ENCODE measurements at places on chromosomes 4 and X.

DNA sequence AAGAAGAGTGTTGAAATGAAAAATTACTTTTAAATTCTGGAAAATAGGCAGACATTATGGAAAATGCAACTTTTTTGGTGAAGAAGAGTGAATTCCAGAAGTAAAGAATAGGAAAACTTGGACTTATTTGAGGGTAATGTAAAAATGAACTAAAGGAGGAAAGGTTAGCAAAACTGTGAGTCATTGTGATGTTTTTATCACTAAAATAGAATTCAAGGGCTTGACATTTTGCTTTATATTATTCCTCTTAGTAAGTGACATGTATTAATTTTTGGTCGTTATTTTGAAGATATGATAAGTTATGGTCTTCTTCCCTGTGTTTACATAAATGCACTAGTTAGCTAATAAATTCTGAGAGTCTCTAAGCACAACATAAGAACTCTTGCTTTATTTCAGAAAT lies 390.9 kb downstream of the FAT4 start:
- no peak for DNase-seq

DNA sequence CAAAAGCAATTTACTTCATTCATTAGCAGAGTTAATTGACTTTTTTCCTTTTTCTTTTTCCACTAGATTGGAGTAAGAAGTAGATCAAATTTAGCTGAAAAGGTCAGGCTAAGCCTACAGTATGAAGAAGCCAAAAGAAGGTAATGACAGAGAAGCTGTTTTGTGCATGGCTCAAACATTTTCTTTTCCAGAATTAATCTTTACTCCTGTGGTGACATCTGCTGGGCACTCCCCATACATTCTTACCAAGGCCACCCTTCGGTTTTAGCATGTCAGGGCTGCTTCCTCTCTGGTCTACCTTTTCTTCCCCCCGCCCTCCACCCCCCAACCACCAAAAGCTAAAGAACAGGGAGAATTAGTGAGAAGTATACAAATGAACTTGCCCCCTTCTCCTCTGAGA lies 70.2 kb downstream of the CLDN22 start:
- DNase-seq = no peak

GRCh38 chrX:111868726-111869638 lies 7.0 kb upstream of the TRPC5OS start:
- DNase-seq = no peak

- no peak for DNase-seq
Measured at GRCh38 chr4:141548791-141549190, 87.6 kb upstream of the IL15 start.

DNA sequence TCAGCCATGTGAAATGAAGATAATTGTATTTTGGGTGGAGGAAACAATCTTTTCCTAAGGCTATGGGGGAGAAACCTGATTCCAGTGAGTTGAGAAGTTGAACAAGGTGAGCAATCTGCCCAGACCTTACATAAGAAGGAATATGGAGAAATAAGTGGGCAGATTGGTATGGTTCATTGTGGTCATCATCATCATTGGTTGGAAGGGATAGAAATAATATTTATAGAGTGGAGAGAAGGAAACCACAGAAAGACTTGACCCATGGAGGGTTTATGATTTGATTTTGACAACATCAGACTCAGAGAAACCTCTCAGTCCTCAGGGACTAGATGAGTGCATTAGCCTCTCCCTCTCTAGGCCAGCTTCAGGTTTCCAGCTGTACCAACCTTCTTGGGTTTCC lies 177.9 kb upstream of the NEIL3 start:
- no peak for DNase-seq

DNA sequence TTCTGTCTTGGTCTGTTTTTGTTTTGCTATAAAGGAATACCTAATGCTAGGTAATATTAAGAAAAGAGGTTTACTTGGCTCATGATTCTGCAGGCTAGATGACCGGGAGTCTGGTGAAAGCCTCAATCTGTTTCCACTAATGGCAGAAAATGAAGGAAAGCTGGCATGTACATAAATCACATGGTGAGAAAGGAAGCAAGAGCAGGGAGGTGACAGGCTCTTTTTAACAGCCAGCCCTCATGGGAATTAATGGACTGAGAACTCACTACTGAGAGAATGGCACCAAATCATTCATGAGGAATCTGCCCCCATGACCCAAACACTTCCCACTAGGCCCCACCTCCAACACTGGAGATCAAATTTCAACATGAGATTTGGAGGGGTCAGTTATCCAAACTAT lies 27.6 kb downstream of the SATL1 start:
- no peak for DNase-seq

- no peak for DNase-seq
Measured at GRCh38 chr4:12360391-12360790, 931.7 kb upstream of the HS3ST1 start.

GRCh38 chr4:174358829-174359228 lies 75.1 kb downstream of the CEP44 start:
- DNase-seq = no peak

DNA sequence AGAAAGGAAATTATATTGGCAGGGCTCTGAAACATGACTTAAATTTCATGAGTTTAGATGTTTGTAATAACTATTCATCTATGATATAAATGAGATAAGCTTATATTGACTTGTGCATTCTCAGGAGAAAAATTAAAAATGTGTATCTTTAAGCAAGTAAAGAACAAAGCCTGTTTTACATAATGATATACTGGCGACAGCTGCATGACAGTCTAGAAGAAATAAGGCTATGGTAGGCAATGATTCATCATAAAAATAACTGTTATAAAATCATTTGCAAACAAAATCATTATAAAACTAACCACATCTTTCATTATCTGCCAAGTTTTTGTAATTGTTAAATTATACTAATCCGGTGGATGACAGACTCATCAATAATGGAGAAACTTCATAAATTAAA lies 188.1 kb downstream of the ADAM29 start:
- no peak for DNase-seq

DNA sequence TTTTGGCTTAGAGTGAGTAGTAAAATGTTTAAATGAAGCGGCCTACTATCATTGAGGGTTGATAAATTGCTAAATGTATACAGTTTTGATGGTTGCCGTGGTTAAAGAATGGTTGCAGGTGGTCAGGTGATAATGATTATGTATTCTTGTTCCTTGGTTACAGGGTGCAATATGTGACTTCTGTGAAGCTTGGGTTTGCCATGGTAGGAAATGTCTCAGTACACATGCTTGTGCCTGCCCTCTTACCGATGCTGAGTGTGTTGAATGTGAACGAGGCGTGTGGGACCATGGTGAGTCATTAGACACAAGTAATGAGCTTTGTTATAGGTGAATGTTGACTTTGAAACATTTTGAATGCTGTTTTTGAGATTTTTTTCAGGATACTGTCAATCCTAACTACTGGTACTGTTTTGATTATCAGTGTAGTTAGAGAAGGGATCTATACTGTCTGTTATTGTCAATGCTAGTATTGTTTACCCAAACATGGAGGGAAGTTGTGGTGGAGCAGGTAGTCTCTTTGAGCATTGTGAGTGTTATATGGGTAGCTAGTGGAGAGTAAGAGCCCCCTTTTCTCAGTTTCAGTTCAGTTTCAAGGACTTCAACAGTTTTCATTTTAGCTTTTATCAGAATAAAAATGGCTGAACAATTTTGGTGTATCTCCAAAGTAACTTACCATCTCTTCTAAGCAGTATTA lies 8.9 kb downstream of the ZNF330 start:
- no peak for DNase-seq

DNA sequence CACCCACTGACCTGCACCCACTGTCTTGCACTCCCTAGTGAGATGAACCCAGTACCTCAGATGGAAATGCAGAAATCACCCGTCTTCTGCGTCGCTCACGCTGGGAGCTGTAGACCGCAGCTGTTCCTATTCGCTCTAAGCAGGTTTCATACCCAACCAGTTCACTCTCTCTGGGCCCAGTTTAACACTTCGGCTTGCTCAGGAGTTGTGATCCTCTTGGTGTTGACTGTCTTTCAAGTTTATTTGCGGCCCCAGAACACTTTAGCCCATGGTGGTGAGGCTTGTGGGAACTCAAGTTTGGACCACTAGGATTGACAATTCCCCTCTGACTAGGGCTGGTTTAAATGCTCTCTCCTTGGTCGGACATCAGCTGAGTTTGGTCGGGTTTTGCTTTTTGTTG lies 147.0 kb downstream of the DACH2 start:
- DNase-seq = no peak

DNA sequence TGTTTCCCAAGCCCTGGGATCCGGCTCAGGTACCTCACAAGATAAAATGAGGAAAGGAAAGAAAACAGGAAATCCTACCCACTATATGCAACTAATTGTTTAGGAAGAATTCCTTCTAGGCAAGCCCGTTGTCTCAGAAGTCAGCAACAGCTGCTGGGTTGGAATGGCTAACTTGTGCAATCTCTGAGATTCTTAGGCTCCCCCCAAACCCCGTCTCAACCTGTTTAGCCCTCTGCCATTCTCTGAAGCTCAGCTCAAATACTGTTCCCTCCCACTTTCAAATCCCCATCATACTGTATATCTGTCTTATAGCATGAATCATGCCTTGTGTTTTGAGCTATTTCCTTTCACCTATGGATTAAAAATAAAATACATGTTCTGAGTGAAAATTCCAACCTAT lies 28.9 kb downstream of the STARD8 start:
- no peak for DNase-seq

DNA sequence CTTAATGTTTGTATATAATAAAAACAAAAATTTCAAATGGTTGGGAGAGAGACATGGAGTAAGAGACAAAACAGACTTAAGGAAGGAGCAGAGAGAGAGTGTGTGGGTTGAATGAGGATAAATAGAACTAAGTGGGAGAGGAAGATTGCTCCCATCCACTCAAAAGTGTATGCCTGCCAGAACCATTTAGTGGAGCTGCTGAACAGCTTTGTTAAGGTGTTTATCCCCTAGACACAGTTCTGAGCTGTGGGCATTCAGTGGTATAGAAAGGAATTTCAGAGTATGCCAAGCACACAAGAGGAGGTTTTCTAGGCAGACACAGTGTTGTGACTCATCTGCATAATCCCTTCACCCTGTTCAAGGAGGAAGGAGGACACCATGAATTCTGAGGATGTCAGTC lies 508.6 kb upstream of the EPHA5 start:
- no peak for DNase-seq

- no peak for DNase-seq
Measured at GRCh38 chr4:89306486-89307177, 968 bp downstream of the GPRIN3 start.

DNA sequence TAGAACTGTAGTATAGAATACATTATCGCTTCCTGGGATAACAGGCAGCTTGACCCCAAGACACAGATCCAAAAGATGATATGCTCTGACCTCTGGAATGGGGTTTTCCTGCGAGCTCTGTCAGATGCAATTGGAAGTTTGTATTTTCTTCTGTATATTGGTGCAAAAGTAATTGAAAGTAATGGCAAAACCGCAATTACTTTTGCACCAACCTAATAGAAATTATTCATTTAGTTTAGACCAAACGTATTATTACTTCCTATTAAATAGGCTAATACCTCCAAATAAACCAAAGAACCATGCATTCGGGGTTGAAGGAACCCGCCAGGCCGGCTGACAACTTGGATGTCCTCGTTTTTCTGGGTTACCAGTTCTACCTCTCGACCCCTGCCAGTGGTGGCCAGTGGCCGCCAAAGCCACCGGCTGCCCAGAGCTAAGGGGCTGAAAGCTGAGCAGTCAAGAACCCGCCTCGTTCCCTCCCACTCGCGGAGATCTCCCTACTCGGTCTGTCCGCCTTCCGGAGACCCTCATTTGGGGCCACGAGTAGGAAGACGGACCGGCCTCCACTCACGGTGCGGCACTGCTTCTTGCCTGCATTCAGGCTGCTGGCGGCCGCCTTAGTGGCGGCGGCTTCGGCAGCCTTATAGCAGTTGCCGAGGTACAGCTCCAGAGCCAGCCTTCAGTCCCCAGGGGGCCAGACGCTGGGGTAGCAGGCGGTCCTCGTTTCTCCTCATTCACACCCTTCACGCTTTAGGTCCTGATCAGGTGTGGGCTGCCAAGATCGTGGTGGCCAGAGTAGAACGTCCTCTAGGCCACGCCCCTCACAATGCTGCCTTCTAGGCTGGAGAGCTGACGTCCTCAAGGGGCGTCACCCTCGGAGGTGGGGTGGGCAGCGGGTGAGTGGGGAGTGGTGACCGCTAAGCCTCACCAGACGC lies 121.9 kb downstream of the RBMX2 start:
- DNase-seq = no peak

- DNase-seq = no peak
Measured at GRCh38 chr4:108878806-108879205, 116.0 kb upstream of the ETNPPL start.

DNA sequence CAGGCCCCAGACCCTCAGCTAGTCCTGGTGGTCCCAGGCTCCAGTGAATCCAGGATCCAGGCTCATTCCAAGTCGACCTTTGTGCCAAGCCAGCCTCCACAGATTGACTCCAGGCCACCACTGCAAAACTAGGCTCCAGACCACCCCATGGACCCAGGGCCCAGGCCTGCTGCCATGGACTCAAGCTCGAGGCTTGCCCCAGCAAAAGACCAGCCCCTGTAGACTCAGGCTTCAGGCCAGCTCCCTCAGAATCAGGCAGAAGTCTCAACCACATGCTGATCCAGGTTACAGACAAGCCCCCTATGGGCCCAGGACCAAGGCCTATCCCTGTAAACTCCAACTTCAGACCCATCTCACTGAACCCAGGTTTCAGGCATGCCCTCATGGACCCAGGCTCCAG lies 692.4 kb downstream of the PCDH19 start:
- no peak for DNase-seq

DNA sequence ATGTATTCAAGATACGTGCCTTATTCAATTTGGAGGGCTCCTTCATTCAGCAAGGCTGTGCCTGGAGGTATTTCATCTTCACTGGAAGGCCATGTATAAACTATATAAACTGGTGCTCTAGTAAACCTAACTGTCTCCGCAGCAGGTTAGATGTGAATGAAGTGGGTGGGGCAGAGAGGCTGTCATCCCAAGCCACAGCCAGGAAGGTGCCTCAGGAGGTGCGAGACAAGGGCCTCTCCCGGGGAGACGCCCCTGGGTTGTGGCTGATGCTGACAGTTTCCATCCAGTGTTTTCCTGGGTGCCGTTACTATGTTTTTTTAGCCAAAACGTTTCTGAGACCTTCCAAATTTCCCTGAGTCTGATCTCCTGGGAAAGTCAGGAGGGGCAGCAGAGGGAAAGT lies 221.5 kb upstream of the RPL34 start:
- no peak for DNase-seq

All from DMS79 (cell line).